ENCODE measurements at places on chromosomes 1 and 21.
A peak's percentile ranks its signal among the peaks of the same experiment; 100 is the strongest.

DNA sequence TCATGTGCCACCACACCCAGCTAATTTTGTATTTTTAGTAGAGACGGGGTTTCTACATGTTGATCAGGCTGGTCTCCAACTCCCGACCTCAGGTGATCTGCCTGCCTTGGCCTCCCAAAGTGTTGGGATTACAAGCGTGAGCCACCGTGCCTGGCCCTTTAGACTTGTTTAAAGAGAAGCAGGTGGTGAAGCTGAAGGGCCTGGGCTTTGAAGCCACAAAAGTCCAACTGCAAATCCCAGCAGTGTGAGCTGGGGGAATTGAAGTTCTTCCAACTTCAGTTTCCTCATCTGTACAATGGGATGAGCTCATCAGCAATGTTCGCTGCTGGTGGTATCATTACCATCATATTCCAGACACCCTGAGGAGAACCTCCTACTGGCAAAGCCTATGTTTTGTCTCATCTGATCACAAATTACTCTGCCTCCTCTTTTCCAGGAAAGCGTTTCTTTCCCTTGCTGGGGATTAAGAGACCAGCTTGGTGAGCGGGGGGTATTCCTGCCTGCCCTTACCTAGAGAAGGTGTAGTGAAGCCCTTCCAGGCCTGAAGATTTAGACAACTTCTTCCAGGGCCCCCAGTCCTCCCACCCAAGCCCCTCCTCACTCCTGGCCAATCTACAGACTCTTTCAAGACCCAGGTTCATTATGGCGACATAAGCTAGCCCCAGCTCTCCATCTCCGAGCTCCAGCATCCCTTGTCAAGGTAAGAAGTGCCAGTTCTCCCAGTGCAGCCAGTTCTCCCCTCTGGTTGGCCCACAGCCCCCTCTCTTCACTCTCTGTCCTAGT lies 2.4 kb upstream of the SHISA4 start:
- DNase-seq: no peak

- DNase-seq: no peak
Measured at GRCh38 chr1:209030454-209031167, 552.9 kb upstream of the CAMK1G start.

GRCh38 chr1:36906555-36906954 lies 127.8 kb downstream of the GRIK3 start:
- no peak for DNase-seq

DNA sequence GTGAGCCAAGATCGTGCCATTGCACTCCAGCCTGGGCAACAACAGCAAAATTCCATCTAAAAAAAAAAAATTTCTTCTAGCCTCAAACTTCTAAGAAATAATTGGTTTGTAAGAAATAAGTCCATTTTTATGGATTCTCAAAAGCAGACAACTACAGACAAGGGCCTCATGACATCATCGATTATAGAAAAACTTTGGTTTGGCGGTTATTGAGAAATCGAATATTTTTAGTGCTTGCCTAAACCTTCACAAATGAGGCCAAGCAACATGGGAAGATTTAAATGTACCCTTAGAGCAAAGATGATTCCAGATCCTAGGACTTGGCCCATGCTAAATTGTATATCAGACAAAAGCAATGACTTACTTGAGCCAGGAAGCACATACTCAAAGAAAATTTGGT lies 27.8 kb upstream of the MX1 start:
- no peak for DNase-seq

GRCh38 chr1:196355206-196355786 lies 252.9 kb downstream of the KCNT2 start:
- no peak for DNase-seq

DNA sequence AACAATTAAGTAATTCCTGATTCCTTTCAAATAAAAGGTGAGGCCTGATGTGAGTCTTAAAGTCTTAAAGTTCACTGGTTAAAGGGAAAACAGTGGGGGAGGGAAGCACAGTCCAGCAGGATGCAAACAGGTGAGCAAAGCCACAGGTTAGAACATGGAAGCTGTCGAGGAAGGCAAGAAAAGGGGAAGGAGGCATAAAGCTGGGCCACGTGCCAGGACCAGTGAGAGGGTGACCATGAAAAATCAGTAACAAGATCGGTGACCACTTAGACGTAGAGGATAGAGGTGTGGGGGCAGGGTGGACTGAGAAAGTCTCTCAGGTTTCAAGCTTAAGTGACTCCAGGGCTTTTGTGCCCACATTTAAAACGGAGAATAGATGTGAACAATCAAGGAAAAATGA lies 231.3 kb downstream of the SETD4 start:
- DNase-seq: no peak

DNA sequence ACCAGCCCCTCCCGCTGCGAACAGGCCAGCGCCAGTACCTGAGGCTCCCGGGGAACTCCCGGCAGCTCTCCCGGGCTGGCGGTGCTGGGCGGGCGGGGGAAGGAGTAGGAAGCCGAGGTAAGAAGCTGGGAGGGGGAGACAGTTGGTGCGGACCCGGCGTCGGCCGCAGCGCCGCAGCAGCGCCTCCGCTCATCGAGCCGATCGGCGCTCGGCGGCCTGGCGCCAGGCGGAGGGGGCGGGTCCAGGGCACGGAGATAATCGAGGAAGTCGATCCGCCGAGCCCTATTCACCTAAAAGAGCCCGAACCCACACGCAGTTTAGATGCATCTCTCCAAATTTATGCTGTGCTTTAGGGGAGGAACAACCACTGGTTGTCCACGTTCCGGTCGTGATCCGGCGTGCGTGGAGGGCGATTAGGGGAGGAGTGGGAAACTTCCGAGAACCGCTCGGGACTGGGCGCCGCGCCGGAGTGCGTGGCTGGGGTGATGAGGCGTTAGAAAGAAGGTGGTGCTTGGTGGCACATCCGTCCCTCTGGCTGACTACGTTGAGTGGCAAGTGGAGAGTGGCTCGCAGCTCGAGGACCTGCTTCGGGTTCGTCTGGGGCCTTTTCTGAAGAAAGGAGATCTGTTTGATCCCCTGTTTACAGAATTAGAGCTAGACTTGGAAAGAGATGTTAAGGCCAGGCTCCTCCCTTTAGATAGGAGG lies at the start of gene VAMP4:
VAMP4 (minus strand) TSS at position 194 of the 705 bp plus-strand sequence. CDS start 3,651 bp downstream, outside the sequence.
- DNase-seq: peak; percentile 86

- DNase-seq: peak; percentile 41
Measured at GRCh38 chr21:31173881-31174555, 135.7 kb upstream of the KRTAP19-8 start.

DNA sequence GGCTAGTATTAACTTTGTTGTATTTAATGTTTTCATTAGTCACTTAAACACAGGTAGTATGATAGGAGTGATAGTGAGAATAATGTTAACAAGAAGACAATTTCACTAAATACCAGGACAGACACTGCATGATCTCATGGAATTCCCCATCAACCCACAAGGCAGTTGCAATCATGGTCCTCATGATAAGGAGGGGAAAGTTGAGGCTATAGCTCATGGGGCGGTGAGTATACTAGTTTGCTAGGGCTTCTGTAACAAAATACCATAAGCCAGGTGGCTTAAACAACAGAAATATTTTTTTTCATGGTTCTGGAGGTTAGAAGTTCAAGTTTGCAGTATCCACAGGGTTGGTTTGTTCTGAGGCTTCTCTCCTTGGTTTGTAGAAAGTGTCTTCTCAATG lies 115.8 kb downstream of the DSCAM start:
- DNase-seq: no peak

GRCh38 chr1:195941314-195941713 lies 666.9 kb downstream of the KCNT2 start:
- DNase-seq: no peak

DNA sequence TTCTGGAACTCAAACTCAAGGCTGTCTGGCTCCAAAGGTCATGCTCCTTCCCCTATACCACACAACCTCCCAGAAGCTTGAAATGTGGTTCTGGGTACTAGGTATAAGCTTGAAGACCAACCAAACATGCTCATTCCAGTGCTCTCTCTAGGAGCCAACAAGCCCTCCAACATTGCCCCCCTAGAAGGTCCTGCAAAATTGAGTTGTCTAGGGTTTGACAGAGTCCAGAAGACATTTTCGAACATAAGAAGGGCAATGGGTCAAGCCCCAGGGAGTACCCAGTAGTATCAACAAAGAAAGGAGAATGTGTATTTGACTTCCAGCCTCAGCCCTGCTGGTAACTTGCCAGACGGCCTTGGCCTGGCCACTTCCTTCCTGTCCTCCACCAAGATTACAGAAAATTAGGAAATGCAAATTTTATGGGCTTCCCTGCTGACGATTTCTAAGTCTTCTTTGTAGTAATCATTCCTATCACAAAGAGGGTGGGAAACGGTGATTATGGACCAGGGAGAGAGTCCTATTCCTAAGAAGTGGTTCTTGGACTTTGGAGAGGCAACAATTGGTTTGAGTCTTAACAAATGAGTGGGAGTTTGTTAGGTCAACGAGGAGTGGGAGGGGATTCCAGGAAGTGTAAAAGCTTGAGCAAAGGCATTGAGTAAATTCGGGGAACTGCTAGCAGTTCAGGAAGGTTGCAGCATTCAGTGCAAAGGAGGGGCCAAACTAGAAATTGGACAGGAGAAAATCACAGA lies 18.7 kb upstream of the SLAMF1 start:
- DNase-seq: no peak

- no peak for DNase-seq
Measured at GRCh38 chr1:244672946-244673682, 20.2 kb downstream of the DESI2 start.

DNA sequence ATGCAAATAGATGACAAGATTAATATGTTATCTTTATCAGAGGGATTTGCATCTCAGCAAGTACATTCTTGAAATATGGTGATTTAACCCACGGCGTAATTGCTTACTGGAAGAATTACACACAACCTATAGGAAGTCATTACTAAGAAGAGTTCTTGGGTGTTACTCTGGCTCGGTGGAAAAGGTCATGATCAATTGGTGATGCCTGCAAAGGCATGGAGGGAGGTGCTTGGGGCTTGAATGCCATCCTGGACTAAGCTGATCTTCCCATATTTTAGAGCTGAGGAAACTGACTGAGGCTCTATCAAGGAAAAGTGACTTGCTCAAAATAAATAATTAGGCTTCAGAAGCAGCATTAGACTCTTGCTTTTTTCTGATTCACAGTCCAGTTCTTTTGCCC lies 137.5 kb upstream of the JUN start:
- no peak for DNase-seq
